Stimulated activated CD4-positive, alpha-beta T cell treated with anti-CD3 and anti-CD28 coated beads, TNF-alpha, amount 100 ng/mL, for 4 hours (primary cell): ENCODE measurements at places on chromosomes 2 and 18.

- no peak for DNase-seq
These were observed 56.3 kb upstream of the TMEM200C start for GRCh38 chr18:5951515-5952091.

DNA sequence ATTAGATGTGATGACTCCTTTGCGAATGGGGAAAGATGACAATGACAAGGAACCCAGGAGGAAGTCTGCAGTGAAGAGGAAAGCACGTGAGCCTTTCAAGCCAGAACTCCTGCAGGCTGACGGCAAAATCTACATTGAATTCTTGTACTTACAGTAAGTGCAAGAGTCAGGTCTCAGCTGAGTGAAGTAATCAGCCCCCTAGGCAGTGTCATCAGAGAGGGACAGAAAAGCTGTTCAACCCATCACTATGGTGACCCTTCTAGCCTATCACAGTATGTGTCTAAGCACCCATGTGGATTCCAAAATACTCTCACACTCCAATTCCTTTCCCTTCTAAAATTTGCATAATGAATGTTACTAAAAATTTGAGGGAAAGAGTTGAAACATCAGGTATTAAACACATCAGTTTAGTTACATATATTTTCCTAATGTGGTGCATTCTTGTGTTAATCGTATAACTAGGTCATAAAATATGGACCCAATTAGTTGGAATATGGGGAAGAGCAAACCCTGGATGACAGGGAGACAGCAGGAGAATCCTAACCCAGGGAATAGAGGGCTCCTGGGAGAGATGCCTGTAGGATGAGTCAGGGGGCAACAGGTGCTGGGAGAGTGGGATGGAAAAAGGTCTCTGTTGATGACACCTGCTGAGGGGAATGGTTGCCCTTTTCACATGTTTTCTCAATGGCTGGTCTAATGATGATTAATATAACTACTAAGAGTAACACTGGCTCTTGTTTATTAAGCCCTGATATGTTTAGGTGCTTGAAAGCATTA is 39.5 kb downstream of the VWC2L start:
- DNase-seq, result no peak

DNA sequence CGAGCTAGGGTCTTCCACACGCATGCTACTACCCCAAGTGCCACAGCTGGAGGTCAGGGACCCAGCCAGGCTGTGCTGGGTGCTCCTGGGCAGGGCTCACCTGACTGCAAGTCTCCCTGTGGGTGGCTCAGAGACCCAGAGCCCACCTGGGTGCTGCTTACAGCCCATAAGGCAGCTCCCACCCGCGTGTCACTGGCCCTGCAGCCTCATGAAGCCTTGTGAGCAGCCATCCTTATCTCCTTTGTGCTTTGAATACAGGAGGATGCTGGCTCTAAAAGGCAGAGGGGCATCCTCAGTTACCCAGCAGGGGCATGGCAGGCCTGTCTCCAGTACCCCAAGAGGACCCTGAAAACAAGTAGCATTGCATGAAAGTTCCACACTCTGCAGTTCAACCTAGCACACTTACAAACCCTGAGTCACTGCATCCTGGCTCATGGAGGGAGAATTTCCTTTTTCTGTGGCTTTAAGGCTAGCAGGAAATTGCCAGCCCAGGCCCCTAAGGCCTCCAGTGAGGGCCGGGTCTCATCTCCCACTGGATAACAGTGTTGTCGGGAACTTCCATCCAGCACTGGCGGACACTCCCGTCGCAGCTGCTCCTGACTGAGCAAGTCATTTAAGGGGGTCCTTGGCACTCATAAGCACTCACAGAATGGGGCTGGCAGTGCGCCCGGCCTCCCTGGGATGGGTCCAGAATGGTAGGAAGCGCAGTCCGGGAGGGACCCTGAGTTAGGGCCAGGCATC is 137.1 kb downstream of the RPIA start:
- no peak for DNase-seq

GRCh38 chr18:45449418-45450227 is 165.7 kb upstream of the SLC14A2 start:
- DNase-seq, result no peak

DNA sequence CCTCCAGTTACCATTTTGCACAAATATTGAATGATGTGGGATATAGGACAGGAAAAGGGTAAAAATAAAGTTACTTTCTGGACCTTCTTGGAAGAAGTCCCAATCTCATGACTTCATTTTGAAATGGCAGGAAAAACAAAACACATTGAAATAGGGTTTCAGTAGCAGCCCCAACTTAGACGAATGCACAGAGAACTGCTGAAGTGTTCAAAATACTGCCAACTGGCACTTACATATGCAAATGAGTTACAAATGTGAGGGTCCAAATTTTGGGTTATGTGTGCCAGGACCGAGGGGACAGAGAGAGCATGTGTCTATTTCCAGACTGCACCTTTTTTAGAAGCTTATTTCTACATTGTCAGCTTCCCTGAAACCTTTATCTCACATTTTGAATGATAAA is 112.9 kb upstream of the CCDC68 start:
- DNase-seq, result no peak

DNA sequence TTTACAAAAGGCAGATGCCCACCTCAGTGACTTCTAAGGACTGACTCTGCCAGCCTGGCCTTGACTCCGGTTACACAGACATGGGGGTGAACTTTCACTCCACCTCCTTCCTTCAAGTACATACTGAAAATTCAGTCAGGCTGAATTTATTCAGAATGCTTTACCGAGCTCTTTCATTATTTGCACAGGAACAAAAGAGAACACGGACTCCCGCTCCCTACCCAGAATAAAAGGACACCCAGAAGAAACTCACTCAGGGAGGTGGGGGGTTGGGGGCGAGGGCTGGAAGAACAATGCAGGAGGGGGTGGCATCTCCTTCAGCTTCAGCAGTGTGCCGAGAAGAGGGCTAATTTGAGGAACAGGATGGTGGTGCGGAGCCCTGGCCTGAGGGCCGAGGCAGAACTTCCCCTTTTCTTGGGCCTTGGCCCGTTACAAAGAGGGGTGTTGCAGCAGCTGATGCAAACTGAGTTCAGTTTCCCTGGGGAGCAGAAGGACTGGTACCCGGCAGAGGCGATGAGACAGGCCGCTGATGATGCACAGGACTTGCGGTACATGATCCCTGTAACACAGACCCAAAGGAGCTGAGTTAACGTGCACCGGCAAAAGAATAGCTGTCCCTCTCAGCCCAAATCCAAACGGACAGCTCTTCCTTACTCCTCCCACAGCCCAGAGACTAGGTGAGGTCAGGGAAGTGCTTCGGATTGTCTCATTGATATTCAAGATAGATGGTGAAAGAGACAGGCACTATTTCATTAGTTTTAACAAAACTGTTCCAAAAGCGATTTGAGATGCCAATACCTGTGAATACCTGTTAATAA is 24.1 kb downstream of the LYPD1 start:
- DNase-seq, result no peak

GRCh38 chr2:69238449-69239031 is 148.5 kb downstream of the GFPT1 start:
- no peak for DNase-seq
